ENCODE measurements at places on chromosomes 6 and 20. TPM values are rescaled to one million over a fixed set of nuclear protein-coding genes. Genes with fewer than 3 reads are reported as not detected.
A peak's percentile ranks its signal among the peaks of the same experiment; 100 is the strongest.

- no peaks in the 10 kb centered on the region for H3K27me3 ChIP-seq
- peak; percentile 80 for DNase-seq
- H3K4me3 ChIP-seq: no peak overlapping the region
- H3K27ac ChIP-seq: no peak overlapping the region
- H3K4me1 ChIP-seq: no peaks in the 10 kb centered on the region
These were observed 837.8 kb downstream of the QKI start for GRCh38 chr6:164252291-164252690.

DNA sequence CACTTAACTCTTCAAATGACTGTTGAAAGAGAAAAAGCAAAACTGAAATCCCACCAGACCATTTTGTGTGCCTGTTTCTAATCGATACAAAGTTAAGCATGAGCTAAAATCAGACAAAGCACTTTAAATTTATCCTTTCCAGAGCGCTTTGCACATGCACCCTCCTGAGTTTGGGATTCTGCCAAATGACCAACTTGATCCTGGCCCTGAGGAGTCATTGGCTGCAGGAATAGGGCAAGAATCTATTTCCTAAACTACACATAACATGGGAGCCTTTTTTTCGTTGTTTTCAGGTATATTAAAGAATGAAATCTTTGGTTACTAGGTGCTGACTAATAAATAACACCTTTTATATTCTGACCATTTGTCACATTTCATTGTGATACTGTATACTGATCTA, 23.8 kb upstream of the MTHFD1L start:
- no peak overlapping the region for H3K4me3 ChIP-seq
- no peaks in the 10 kb centered on the region for H3K27me3 ChIP-seq
- no peaks in the 10 kb centered on the region for H3K36me3 ChIP-seq
- DNase-seq: no peak
- H3K27ac ChIP-seq: no peak overlapping the region
- no peaks in the 10 kb centered on the region for H3K4me1 ChIP-seq

Gene HRH3
- not detected for total RNA-seq

DNA sequence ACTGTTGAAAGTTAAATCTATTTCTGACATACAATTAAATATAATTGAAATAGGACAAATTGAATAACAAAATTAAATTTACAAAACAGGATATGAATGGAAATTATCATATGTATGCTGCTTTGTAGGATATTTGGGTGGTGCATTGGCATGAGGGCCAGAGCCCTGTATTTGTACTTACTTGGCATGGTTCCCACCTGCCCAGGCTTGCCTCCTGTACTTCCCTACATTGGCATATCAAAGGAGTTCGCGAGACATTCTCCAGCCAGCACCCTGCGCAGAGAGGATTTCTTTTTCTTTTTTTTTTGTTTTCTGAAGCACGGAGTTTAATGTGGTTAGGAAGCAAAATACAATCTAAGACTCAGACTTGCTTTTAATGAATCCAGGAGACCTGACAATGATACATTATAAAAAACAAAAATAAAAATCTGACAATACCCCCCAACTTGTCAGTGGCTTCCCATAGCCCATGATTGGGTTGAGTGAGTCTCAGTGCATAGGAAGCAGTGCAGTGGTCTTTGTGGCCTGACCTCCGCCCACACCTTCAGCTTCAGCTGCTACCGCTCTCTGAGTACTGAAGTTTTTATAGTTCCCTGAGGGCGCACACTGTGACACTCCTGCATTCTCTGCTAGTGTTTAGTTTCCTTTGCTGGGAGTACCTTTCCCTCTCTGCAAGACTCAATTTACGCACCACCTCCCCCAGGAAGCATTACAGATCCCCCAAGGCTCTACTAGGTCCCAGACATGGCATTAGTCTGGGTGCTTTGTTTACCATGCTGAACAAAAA, 440.8 kb downstream of the UTRN start:
- no peak for DNase-seq
- H3K4me3 ChIP-seq: no peak overlapping the region
- H3K27ac ChIP-seq: no peak overlapping the region
- H3K36me3 ChIP-seq: no peaks in the 10 kb centered on the region

Gene SMIM26
- 98.2 TPM for total RNA-seq

DNA sequence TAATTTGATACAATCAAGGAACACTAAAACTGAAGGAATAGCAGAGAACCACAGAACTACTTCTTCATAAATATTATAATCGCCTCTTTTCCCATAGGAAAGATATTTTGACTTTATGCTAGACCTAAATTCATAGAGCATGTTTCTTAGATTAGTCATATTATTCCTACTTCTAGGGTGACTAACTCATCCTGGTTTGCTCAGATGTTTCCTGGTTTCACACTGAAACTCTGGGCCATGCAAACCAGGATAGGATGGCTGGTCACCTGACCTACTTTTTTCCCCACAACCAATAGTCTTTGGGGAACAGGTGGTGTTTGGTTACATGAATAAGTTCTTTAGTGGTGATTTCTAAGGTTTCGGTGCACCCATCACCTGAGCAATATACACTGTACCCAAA, 42.8 kb downstream of the MMS22L start:
- H3K36me3 ChIP-seq: peaks cover 12% of the 10 kb centered on the region
- no peak overlapping the region for H3K27ac ChIP-seq

Gene GGTLC1
- not detected for total RNA-seq

Gene HLA-DRB1
- 51.9 TPM for total RNA-seq

Gene SLC24A3
- total RNA-seq: 11.5 TPM

GRCh38 chr6:128494440-128494839, 26.0 kb downstream of the PTPRK start:
- no peak for DNase-seq
- no peaks in the 10 kb centered on the region for H3K36me3 ChIP-seq
- peaks cover 39% of the 10 kb centered on the region for H3K4me1 ChIP-seq
- H3K27ac ChIP-seq: no peak overlapping the region
- H3K4me3 ChIP-seq: no peak overlapping the region

- peaks cover 27% of the 10 kb centered on the region for H3K4me1 ChIP-seq
- H3K36me3 ChIP-seq: no peaks in the 10 kb centered on the region
- peaks cover 12% of the 10 kb centered on the region for H3K27me3 ChIP-seq
- DNase-seq: no peak
- H3K27ac ChIP-seq: no peak overlapping the region
These were observed 2.3 kb upstream of the BMP6 start for GRCh38 chr6:7723554-7723953.

DNA sequence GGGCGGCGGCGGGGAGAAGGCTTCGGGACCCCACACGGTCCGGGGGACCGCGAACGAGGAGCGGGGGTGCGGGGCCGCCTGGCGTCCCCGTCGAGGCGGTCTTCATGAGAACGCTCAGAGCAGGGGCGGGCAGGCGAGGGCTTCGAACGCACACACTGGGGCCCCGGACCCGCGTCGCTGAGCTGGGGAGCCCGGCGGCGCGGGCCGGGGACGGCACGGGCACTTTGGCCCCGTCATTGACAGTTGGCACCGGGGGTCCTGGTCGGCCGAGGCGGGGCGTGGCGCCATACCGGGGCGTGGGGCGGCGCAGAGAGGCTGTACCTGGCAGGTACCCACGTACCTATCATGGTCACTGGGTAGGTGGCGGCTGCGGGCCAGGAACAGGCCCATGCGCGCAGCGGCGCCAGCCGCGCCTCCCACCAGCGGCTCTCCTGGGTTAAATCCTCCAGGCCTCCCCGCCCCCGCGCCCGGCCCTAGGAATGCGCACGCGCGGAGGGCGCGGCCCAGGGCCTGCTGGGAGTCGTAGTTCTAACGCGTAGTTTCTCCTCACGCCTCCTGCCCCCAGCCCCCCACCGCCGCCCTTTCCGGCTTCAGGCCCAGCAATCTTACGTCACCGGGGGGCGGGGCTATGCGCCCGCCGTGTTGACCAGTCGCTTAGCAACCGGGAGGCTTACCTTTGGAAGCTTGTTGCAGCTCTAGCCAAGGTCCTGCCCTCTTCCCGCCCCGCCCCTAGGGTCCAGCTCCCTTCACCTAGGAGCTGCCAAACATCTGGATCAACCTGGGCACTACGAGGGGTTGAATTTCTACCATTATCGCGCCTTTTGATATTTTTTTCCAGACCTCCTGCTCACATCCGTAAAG, at the start of the genes PACRG and PRKN:
TSS of gene PACRG (plus strand) at position 653 of the 861 bp plus-strand sequence.
TSS of gene PRKN (minus strand) at position 445 of the 861 bp plus-strand sequence.
- no peaks in the 10 kb centered on the region for H3K36me3 ChIP-seq
- peak; percentile 99 for DNase-seq
- peak within 1 kb of the TSS; percentile 90 for H3K27ac ChIP-seq
- peaks cover 15% of the 10 kb centered on the region for H3K4me1 ChIP-seq
- H3K4me3 ChIP-seq: peak within 1 kb of the TSS; percentile 94
- no peaks in the 10 kb centered on the region for H3K27me3 ChIP-seq

GRCh38 chr6:54248319-54248718, 59.9 kb upstream of the TINAG start:
- no peaks in the 10 kb centered on the region for H3K27me3 ChIP-seq
- no peak overlapping the region for H3K4me3 ChIP-seq
- DNase-seq: no peak
- H3K36me3 ChIP-seq: no peaks in the 10 kb centered on the region
- no peaks in the 10 kb centered on the region for H3K4me1 ChIP-seq

DNA sequence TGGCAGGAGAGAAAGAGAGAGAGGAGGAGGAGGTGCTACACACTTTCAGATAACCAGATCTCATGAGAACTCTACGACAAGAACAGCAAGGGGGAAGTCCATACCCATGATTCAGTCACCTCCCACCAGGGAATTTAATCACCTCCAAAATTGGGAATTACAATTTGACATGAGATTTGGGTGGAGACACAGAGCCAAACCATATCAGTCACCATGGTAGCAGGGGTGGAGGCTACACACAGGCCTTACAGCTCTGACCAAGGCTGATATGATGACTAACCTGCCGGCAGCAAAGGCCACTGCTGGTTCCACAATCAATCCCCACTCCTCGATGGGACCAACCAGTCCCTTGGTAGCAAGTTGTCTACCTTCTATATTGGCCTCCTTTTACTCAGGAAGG, 13.6 kb upstream of the RBM24 start:
- H3K4me1 ChIP-seq: peaks cover 11% of the 10 kb centered on the region
- H3K27ac ChIP-seq: no peak overlapping the region
- H3K36me3 ChIP-seq: no peaks in the 10 kb centered on the region
- no peaks in the 10 kb centered on the region for H3K27me3 ChIP-seq

GRCh38 chr6:111566873-111567517, 38.7 kb downstream of the TRAF3IP2 start:
- peaks cover 57% of the 10 kb centered on the region for H3K36me3 ChIP-seq
- H3K4me3 ChIP-seq: peak overlapping the region; percentile 26
- H3K27ac ChIP-seq: peak overlapping the region; percentile 65
- H3K4me1 ChIP-seq: peaks cover 49% of the 10 kb centered on the region
- H3K27me3 ChIP-seq: no peaks in the 10 kb centered on the region

Gene SCRT2
- total RNA-seq: not detected

DNA sequence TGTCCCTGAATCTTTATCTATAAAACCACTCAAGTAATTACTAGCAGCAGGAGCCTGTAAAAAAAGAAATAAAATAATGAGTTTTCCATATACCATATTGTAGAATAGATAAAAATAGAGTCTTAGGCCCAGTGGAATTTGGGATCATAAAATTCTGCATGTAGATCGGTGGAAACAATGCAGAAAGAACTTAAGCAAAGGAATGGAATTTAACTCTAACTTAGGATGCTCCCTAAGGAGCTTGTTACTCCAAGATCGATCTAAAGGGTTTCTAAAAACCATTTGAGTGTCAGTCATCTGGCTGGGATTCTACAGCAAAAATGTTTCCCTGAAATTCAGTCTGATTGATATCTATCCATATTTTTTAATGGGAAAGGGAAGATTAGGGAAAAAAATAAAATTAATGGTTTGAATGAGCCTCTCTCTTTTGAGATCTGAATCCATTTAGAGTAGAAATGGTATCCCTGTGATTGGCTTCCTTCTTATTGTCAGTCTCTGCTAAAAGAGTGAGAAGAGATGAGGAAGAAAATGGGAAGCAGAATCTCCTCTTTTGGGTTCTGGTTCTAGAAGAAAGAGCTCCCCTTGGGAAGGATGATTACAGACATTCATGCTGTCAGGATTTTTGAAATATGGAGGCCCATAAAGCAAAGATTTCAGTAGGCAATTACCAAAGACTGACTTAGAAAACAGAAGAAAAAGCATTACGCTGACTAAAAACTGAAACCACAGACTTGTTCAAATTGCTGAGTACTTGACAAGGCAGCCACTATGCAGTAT, 564.3 kb upstream of the MARCKS start:
- no peak for DNase-seq
- no peaks in the 10 kb centered on the region for H3K27me3 ChIP-seq
- no peak overlapping the region for H3K4me3 ChIP-seq
- H3K27ac ChIP-seq: no peak overlapping the region
- H3K36me3 ChIP-seq: no peaks in the 10 kb centered on the region

GRCh38 chr6:133817460-133818047, 71.4 kb upstream of the TCF21 start:
- DNase-seq: no peak
- H3K4me1 ChIP-seq: no peaks in the 10 kb centered on the region
- H3K27ac ChIP-seq: no peak overlapping the region
- no peaks in the 10 kb centered on the region for H3K36me3 ChIP-seq
- H3K27me3 ChIP-seq: no peaks in the 10 kb centered on the region

DNA sequence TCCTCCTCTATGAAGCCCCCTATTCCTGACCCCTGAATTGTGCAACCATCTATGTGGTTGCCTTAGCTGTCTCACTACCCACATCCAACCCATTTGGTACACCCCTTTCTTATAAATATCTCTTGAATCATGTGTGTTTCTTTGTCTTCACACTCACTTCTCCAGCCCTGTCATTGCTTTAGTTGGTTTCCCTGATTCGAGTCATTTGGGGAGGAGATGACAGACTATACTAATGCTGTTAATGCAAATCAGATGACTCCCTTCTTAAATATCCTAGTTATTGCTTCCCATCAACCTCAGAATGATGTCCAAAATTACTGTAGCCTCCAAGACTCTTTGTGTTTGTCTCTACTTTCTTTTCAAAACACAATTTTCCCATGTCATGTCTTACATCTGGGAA, 23.0 kb downstream of the SLC35D3 start:
- DNase-seq: no peak
- no peak overlapping the region for H3K4me3 ChIP-seq
- H3K4me1 ChIP-seq: no peaks in the 10 kb centered on the region
- no peaks in the 10 kb centered on the region for H3K36me3 ChIP-seq

Gene POPDC3
- not detected for total RNA-seq

Gene CST4
- total RNA-seq: not detected

Gene KHDC1L
- not detected for total RNA-seq

DNA sequence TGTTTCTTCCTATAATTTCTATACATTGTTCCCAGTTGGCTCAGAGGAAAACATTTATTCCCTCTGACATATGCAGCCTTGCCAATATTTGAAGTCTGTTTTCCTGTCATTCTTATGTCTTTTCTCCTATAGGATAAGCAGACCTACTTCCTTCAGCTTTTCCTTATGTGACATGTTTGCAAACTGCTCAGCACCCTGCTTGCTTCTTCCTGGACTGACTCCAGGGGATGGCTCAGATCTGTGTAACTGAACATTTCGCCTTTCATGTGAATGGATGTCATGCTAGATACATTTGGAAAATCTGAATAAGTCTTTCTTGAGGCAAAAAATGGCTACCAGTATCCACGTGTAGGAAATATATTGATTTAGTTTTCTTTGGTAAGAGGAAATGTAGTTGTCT, 113.2 kb downstream of the CARMIL1 start:
- no peak overlapping the region for H3K27ac ChIP-seq
- no peaks in the 10 kb centered on the region for H3K27me3 ChIP-seq
- DNase-seq: no peak
- H3K4me3 ChIP-seq: no peak overlapping the region
